ENCODE measurements at places on chromosomes 5 and 9.

DNA sequence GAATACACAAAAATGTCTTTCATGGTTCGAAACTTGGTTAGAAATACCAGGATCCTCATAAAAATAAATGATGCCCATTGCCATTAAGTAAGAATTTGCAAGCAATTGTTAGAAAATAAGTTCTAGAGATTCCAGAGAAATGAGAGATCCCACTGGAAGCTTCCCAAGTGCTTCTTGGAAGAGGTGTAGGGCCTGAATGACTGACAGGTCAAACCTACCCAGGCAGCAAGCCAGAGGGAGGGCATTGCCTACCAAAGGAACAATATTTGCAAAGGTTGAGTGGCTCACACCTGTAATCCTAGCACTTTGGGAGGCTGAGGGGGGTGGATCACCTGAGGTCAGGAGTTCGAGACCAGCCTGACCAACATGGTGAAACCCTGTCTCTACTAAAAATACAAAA lies 777.0 kb upstream of the WWC1 start:
- DNase-seq: no peak
- H3K36me3 ChIP-seq: no peaks in the 10 kb centered on the region
- H3K27ac ChIP-seq: no peak overlapping the region
- peaks cover 5% of the 10 kb centered on the region for H3K27me3 ChIP-seq
- peaks cover 35% of the 10 kb centered on the region for H3K4me1 ChIP-seq
- no peak overlapping the region for H3K4me3 ChIP-seq

DNA sequence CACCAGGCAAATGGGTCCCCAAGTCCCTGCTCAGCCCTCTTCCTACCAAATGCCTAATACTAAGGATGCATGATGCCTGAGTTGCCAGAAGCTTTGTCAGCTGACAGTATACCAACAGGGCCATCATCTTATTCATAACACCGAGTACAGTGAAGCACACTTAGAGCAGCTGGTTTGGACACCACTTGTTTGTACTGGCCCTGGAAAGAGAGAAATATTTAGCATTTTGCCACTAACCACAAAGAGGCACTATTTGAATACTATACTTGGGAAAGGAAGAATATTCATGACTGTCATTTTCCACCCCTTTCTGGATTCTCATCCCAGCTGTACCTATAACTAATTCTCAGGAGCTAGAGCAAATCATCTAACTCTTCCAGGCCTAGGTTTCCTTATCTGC lies 364.4 kb upstream of the KIF2A start:
- H3K36me3 ChIP-seq: no peaks in the 10 kb centered on the region
- no peak for DNase-seq
- peaks cover 25% of the 10 kb centered on the region for H3K27me3 ChIP-seq
- peaks cover 2% of the 10 kb centered on the region for H3K4me1 ChIP-seq

DNA sequence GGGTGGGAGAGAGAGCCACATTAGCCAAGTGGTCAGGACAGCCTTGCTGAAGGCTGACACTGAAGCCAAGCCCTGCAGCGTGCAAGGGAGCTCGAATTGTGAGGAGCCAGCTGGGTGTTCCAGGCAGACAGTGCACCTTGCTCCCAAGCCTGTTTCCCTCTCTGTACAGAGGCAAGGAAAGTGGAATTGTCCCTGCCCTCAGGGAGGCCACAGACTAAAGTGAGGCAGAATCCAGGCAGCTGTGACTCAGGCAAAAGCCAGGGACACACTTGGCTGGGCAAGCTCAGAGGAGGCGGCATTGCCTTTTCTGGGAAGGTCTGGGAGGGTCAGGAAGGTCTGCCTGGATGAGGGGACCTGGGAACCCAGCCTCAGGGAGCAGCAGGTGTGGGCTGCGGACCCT lies 50.2 kb upstream of the LMX1B start:
- H3K27ac ChIP-seq: no peak overlapping the region
- H3K4me1 ChIP-seq: no peaks in the 10 kb centered on the region
- H3K27me3 ChIP-seq: peaks cover 89% of the 10 kb centered on the region
- DNase-seq: no peak

GRCh38 chr5:43572357-43572756 lies 15.5 kb upstream of the PAIP1 start:
- H3K27me3 ChIP-seq: no peaks in the 10 kb centered on the region
- peaks cover 20% of the 10 kb centered on the region for H3K36me3 ChIP-seq
- H3K27ac ChIP-seq: peak overlapping the region; percentile 30

DNA sequence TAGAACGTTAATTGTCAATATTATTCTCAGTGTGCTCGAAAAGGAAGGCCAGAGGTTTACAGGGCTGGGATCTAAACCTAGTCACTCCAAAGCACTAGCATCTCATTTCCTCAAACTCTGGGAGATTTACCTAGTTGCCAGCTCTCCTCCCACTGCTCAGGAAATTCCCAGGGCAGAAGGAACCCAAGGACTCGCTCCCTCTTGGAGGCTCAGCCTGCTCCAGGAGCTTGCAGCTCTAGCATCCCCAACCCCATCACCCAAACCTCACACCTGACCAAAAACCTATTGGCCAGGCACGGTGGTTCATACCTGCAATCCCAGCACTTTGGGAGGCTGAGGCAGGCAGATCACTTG lies 26.0 kb downstream of the SERINC5 start:
- DNase-seq: no peak
- H3K4me3 ChIP-seq: no peak overlapping the region
- peaks cover 3% of the 10 kb centered on the region for H3K36me3 ChIP-seq

DNA sequence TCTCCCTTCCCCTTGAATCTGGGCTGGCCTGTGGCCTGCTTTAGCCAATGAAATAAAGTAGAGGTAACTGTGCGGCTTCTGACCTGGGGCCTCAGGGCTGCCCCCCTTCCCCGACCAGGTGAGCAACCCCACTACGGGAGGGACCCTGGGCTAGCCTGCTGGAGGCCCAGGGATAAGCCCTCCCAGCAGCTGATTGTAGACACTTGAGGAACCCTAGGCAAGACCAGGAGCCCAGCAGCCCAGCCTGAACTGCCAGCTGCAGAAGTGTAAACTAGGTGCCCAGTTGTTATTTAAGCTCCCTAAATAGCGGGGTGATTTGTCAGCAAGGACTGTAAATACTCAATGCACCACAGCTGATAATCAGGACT lies 41.3 kb downstream of the RAPGEF1 start:
- H3K27me3 ChIP-seq: no peaks in the 10 kb centered on the region
- H3K27ac ChIP-seq: no peak overlapping the region
- no peak for DNase-seq
- no peak overlapping the region for H3K4me3 ChIP-seq

DNA sequence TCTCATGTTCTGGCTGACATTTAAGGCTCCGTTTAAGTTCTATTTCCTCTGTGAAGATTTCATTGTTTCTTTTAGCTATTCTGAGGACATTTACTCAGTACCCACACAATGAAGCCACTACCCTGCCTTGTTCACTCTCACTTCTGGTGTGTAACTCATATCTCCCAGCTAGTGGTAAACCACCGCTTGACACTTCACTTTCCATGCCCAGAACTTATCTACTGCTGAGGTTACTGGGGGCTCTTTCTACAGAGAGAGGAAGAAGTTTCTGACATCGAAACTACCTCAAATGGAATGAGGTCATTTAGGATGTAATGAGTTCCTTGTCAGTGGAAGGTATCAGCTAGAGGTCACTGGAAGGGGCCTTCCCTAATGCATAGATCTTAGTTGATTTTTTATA lies 501.5 kb downstream of the DMAC1 start:
- no peak overlapping the region for H3K4me3 ChIP-seq
- H3K27ac ChIP-seq: no peak overlapping the region
- H3K36me3 ChIP-seq: no peaks in the 10 kb centered on the region
- DNase-seq: no peak
- H3K27me3 ChIP-seq: peaks cover 1% of the 10 kb centered on the region
- H3K4me1 ChIP-seq: no peaks in the 10 kb centered on the region

GRCh38 chr5:154757814-154758406 lies 2.7 kb downstream of the LARP1 start:
- H3K36me3 ChIP-seq: no peaks in the 10 kb centered on the region
- DNase-seq: no peak
- H3K27ac ChIP-seq: peak overlapping the region; percentile 82
- H3K4me1 ChIP-seq: peaks cover 63% of the 10 kb centered on the region

DNA sequence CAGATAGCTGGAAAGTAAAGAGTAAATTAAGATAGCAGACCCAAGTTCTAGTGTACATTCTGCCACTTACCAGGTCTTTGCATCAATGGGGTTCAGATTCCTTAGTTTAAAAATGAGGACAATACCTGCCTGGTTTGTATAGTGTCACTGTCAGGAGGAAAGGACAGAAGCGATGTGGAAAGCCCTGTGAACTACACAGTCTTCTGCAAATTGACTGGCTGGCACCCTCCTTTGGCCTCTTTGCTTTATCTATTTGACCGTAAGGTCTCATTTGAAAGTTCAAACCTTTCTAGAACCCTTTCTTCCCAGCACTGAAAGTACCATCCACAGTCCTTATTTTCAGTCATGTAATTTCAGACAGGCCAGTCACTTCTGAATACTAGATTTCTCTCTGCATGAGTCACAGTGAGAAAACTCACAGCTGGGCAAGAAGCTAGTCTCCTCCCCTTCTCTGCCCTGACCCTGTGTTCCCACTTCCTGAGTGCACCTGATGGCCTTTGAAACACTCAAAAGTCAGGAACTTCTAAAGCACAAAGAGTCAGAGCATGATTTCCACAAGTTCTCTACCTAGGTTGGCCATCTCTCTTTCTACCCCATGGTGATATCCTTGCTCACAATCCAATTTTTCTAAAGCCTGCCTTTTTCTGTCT lies 91.3 kb upstream of the RASEF start:
- peaks cover 23% of the 10 kb centered on the region for H3K27me3 ChIP-seq
- H3K4me1 ChIP-seq: no peaks in the 10 kb centered on the region
- no peak for DNase-seq
- no peak overlapping the region for H3K27ac ChIP-seq

DNA sequence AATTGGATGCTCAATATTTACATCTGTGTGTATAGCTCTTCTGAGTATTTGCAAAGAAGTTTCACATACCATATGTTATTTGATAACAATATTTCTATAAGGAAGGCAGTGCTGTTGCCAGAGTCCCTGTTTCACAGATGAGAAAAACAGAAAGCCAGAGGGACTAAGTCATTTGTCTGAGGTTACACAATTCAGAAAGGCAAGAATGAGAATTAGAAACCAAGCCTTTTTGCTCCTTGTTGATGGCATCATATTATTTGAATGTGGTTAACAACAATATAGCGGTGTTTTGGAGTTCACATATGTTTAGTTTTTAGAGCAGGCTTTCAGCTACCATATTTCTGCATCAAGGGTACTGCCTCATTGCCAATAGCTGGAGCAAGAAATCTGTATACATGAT lies 110.9 kb upstream of the PRLR start:
- no peaks in the 10 kb centered on the region for H3K27me3 ChIP-seq
- DNase-seq: no peak
- H3K36me3 ChIP-seq: peaks cover 2% of the 10 kb centered on the region
- no peak overlapping the region for H3K4me3 ChIP-seq

DNA sequence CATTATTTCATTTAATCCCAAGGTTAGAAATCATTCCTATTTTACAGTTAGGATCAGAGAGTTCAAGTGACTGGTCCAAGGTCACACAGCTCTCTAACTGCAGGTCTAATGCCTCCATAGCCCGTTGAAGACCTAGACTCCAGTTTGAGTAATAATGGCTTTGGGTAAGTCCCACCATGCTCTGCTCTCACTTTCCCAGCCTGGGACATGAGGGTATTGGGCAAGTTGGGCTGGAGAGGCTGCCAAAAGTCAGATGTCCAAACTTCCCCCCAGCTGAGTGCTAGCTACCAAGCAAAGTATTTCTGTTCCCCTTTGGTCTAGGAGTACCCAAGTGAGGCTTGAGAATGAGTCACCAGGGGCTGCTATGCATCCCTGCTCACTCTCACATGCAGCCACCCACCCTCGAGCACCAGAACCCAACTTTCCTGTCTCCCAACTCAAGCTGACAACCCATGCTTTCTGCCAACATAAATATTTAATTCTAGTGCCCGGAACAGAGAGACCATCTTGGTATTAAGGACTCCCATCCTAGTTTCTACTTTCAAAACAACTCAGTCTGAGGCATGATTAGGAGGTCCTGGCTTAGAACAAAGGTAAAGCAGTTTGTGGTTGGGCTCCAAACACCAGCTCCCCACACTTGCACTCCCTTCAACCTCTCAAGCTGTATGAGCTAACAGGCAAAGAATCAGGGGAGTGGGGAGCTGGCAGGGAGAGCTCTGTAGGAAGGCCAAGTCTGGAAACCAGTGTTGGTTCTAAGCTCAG lies 236.5 kb upstream of the TRIM32 start:
- peak overlapping the region; percentile 50 for H3K27ac ChIP-seq
- no peak for DNase-seq
- no peaks in the 10 kb centered on the region for H3K27me3 ChIP-seq
- H3K4me3 ChIP-seq: no peak overlapping the region
- no peaks in the 10 kb centered on the region for H3K36me3 ChIP-seq

DNA sequence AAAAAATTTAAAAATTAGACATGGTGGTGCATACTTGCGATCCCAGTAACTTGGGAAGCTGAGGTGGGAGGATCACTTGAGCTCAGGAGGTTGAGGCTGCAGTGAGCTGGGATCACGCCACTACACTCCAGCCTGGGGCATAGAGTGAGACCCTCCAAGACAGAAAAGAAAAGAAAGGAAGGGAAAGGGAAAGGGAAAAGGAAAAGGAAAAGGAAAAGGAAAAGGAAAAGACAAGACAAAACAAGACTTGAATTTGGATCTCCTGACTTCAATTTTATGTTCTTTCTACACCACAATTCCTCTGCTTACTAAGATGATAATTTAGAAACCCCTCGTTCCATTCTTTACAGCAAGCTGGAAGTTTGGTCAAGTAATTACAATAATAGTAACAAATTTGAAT lies 88.1 kb downstream of the NR6A1 start:
- peak overlapping the region; percentile 50 for H3K27ac ChIP-seq
- H3K4me1 ChIP-seq: peaks cover 3% of the 10 kb centered on the region
- H3K4me3 ChIP-seq: no peak overlapping the region
- peaks cover 28% of the 10 kb centered on the region for H3K36me3 ChIP-seq
- no peak for DNase-seq

GRCh38 chr9:98247831-98248657 lies 7.4 kb downstream of the TBC1D2 start:
- no peaks in the 10 kb centered on the region for H3K36me3 ChIP-seq
- no peak overlapping the region for H3K4me3 ChIP-seq
- H3K27ac ChIP-seq: no peak overlapping the region
- H3K4me1 ChIP-seq: peaks cover 38% of the 10 kb centered on the region

DNA sequence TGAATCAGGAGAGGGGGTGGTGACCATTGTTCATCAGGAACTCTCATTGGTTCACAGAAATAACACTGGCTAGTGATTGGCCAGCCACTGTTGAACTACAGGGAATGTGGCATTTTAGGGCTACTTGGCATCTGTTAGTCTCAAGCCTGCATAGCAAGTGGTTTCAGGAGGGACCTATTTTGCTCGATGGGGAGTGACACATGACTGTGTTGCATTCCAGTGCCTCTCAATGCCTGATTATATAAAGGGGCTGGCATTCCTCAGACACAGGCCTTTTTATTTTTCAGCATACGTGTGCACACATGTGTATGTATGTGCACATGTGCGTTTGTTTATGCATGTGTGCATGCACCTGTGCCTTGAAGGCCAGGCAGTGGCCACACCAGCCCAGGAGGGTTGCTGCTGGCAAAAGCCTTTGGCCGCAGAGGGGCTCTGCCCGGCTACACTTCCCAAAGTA lies 23.2 kb downstream of the FGD3 start:
- H3K36me3 ChIP-seq: no peaks in the 10 kb centered on the region
- no peaks in the 10 kb centered on the region for H3K27me3 ChIP-seq
- DNase-seq: no peak
- H3K27ac ChIP-seq: peak overlapping the region; percentile 91
- no peak overlapping the region for H3K4me3 ChIP-seq

- no peaks in the 10 kb centered on the region for H3K27me3 ChIP-seq
- DNase-seq: no peak
- H3K4me3 ChIP-seq: no peak overlapping the region
Measured at GRCh38 chr9:130394814-130395470, 49.8 kb upstream of the ASS1 start.
